ENCODE measurements at places on chromosomes 4 and X. TPM values are rescaled to one million over a fixed set of nuclear protein-coding genes. Genes with fewer than 3 reads are reported as not detected.

DNA sequence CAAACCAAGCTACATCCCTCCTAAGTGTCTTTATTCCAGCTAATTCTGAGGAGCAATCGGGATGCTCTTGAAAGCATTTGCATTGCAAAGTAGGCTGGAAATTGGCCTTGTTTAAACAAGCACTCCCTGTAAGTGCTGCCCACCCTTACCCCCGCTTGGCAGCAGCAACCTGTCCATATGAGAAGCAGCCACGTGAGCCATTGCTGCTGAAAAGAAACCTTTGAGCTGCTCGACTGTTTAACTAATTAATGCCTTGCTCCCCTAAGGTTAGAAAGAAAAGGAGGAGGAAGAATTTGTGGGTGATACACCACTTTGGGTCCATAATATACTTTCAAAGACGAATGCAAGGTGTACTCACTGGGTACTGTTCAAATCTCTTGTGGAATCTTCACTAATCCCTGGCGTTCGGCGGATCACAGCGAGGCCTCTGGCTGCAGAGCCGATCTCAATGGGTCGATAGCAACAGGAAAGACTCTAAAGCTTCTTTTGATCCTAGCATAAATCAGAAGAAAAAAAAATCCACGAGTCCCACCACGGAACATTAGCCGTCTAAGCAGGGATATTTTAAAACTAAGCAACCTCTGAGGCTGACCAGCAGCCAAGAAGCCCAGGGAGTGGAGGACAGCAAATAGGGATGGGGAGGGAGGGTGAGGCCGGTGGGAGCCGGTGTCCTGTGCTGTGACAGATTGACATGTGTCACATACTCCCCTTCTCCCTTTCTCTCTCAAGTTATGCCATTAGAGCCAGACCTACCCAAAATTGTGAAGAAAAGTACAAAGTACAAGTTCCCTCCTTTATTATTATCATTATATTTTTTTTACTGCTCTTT, 37.2 kb upstream of the MGST2 start:
- H3K4me3 ChIP-seq, result no peak overlapping the region
- H3K27me3 ChIP-seq, result peaks cover 39% of the 10 kb centered on the region
- H3K27ac ChIP-seq, result no peak overlapping the region
- H3K4me1 ChIP-seq, result no peaks in the 10 kb centered on the region
- H3K36me3 ChIP-seq, result no peaks in the 10 kb centered on the region
- DNase-seq, result no peak

- peak overlapping the region; percentile 39 for H3K4me3 ChIP-seq
- peaks cover 19% of the 10 kb centered on the region for H3K4me1 ChIP-seq
- H3K27me3 ChIP-seq, result no peaks in the 10 kb centered on the region
- peak overlapping the region; percentile 93 for H3K27ac ChIP-seq
These were observed 9.6 kb upstream of the UVSSA start for GRCh38 chr4:1337376-1337831.

GRCh38 chrX:101385026-101385684, 836 bp downstream of the BTK start:
- peaks cover 4% of the 10 kb centered on the region for H3K4me1 ChIP-seq
- peak overlapping the region; percentile 42 for H3K4me3 ChIP-seq
- DNase-seq, result no peak
- no peak overlapping the region for H3K27ac ChIP-seq
- H3K27me3 ChIP-seq, result no peaks in the 10 kb centered on the region

The H2BW1 gene
- total RNA-seq, result not detected

- no peaks in the 10 kb centered on the region for H3K36me3 ChIP-seq
- no peak overlapping the region for H3K4me3 ChIP-seq
- H3K4me1 ChIP-seq, result no peaks in the 10 kb centered on the region
- DNase-seq, result no peak
These were observed 57.6 kb downstream of the RBM46 start for GRCh38 chr4:154838694-154839093.

The MAPK10 gene
- not detected for total RNA-seq

DNA sequence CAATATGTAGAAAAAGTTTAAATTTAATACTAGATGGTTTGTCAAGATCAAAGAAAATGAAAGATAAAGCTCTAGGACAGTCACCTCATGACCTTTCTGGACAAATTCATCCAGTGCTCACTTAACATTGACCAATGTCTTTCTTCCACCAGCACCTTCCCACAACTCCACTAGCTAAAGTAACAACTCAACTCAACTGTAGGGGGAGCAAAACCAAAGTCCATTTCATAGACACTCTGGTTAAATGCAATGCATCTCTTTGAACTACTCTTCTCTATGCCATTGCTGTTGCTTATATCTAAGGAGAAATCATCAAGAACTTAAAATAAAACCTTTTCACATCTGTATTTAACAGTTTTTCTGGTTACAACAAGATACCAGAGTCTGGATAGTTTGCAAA, 25.1 kb downstream of the UGT2B4 start:
- H3K4me1 ChIP-seq, result no peaks in the 10 kb centered on the region
- H3K4me3 ChIP-seq, result no peak overlapping the region
- no peak for DNase-seq

The HSFX3 gene
- not detected for total RNA-seq

All from natural killer cell treated with Interleukin-12 subunit alpha and Interleukin-12 subunit beta and Interleukin-15 and Interleukin-18, amount 100 ng/mL, for 72 hours (primary cell).